Breast epithelium (tissue), 4 donors: ENCODE measurements at places on chromosomes 1 and 21. TPM values are rescaled to one million over a fixed set of nuclear protein-coding genes. Genes with fewer than 3 reads are reported as not detected.

DNA sequence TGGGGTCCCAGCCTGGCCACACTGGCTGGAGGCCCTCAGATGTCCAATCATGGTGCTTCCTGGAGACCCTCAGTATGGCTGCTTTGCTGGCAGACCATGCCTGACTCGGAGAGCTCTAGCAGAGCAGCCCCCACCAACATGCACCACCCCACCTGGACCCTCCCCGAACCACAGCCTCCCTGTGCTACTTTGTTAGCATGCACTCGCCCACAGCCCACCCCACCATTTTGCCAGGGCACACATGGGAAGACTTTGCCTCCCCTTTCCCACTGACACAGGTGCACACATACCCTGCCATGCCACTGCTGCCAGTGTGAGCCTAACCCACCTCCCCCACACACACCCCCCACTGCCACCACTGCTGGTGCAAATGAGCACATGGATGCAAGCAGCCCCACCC lies 497.5 kb upstream of the PBX1 start:
- no peak for DNase-seq

GRCh38 chr1:61432616-61433388 lies 292.1 kb downstream of the TM2D1 start:
- DNase-seq: no peak

Gene TXNIP
- 2,506 TPM for total RNA-seq

Gene PHC2
- total RNA-seq: 214 TPM

- DNase-seq: peak; percentile 53
Observed at GRCh38 chr1:1075148-1075935, 1.2 kb upstream of the RNF223 start.
